Caki2 (cell line): ENCODE measurements at places on chromosomes 7 and 10. TPM values are rescaled to one million over a fixed set of nuclear protein-coding genes. Genes with fewer than 3 reads are reported as not detected.

Gene PPP1R17
- total RNA-seq, result not detected in 2 replicates

GRCh38 chr10:127182161-127182560 is 14.2 kb downstream of the INSYN2A start:
- no peak for DNase-seq

DNA sequence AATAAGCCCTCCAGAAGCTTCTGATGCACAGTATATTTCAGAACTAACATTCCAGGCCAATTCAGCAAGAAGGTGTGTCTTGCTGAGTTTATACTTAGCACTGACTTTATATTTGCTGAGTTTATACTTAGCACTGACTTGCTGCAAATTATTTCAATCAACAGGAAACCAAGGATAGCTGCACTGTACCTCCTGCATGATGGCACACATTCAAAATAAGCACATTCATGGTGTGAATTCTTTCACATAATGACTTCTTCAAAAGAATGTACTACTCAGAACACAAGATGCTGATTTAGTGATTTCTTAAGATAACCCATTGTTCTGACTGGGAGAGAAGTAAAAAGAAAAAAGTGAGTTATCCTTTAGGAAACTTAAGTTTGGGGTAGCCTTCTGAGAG is 52.0 kb downstream of the JAZF1 start:
- DNase-seq, result no peak

- DNase-seq, result no peak
Observed at GRCh38 chr7:39825401-39825980, 124.6 kb upstream of the CDK13 start.

- no peak for DNase-seq
Observed at GRCh38 chr10:131274133-131274880, 37.2 kb downstream of the TCERG1L start.

GRCh38 chr7:127789031-127789430 is 137.0 kb downstream of the SND1 start:
- DNase-seq, result no peak

Gene CPVL
- total RNA-seq, result not detected in 2 replicates

DNA sequence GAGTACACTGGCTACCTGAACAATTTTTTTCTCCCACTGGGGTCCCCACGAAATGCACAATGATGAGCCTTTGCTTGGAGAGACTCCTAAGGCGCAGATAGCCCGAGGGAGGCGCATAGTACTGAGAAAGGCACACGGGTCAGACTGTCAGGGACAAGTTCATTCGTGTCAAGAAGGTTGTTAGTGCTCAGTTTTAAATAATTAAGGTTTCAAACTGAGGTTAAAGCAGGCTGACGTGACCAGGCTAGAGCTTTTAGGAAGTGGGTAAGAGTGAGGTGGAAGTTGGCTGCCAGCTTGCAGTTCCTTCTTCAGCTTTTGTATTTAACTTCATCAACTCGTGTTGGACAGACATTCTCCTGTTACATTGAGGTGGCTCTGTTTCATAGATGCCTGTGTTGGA is 31.6 kb downstream of the RBM33 start:
- DNase-seq, result no peak
